ENCODE measurements at places on chromosomes 1 and 21.
A peak's percentile ranks its signal among the peaks of the same experiment; 100 is the strongest.

DNA sequence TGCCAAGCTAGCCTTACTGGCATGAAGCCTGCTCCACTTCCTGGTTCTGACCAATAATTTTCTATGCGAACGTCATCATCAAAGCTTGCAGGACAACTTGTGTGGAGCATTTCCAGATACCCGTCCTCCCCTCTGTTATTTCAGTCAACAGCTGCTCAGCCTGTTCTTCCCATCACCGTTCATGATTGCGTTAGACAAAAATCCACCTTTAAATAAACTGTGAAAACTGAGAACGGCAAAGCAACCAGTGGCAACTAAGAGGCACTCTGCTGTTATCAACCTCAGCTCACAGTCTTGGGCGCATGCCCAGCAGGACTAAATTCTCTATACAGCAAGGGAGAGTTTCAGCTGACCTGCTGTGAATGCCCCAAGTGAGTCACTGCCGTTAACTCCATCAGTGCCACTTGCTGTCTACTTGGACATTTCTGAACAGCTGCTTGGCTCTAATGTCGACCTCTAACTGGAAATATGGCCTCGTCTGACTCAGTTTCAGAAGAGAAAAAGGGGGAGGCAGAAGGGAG, 207.4 kb upstream of the RUNX1 start:
- DNase-seq: peak; percentile 90

- DNase-seq: no peak
These were observed 22.4 kb upstream of the EPS15 start for GRCh38 chr1:51541313-51542050.

- no peak for DNase-seq
These were observed 3.6 kb upstream of the RSPH1 start for GRCh38 chr21:42499444-42500112.

- DNase-seq: no peak
These were observed 388.4 kb downstream of the DISC1 start for GRCh38 chr1:232014941-232015340.

DNA sequence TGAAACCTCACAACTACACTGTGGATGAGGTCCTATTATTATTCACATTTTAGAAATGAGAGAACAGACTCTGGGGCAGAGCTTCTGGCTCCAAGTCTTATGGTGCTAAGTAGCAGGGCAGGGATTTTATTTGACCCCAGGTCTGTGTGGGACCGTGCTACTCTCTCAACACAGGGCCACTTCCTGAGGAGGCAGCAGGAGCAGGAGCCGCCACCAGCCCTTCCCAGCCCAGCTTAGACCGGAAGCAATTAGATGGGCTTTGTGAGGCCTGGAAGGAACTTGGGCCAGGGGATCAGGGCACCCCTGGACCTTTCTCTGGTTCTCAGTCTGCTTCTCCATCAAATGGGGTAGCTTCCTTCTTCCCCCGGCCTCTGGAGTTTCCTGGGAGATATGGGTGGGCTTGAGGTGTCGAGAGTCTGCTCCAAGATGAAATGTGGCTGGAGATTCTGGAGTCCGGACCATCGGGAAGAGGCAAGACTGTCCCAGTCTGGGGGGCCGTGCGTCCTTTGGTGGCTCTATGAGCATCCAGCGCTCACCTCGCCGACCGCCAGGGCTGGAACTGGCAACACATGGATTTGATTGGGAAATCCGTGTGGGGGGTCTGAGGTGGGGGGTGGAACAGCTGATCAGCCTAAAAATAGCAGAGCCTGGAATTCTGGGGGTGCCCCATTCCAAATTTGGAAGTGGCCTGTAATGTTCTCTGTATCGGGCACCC, 136.8 kb downstream of the FOXD2 start:
- no peak for DNase-seq

GRCh38 chr1:212979340-212980122, 29.2 kb downstream of the VASH2 start:
- no peak for DNase-seq

GRCh38 chr21:36744560-36745231, 45.8 kb downstream of the SIM2 start:
- no peak for DNase-seq

- no peak for DNase-seq
These were observed 9.8 kb downstream of the ATP8B2 start for GRCh38 chr1:154335025-154335714.

GRCh38 chr1:160357286-160358002, 9.4 kb upstream of the NHLH1 start:
- DNase-seq: no peak

DNA sequence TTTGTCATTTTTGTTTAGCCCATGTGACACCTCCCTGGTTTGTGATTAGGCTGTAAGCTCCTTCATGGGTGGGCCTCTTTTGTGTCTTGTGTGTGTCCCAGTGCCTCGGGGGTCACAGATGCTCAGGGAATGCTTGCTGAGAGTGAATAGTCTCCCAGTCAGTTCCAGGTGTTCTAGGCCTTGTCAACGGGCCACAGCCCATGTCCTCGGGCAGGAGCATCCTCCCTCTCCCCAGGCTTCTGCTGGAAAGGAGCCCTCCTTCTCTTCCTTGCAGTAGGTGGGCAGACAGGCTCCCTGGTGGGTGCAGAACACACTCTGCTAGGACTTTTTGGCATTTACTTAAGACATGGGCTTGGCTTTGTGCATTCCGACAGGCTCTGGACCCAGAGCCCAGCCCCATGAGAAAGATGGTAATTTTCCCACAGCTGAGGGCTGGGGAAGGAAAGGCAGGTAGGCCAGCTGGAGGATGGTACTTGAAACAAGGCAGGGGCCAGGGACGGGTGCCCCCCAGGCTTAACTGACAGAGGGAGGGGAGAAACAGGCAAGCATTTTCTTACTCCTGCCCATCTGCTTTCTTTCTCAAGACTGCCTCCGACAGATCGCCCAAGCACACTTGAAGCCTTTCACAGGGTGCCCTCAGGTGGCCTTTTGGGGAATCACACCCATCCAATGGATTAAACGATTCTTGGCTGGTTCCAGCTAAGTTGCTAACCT, 7.1 kb upstream of the CPLANE2 start:
- no peak for DNase-seq

DNA sequence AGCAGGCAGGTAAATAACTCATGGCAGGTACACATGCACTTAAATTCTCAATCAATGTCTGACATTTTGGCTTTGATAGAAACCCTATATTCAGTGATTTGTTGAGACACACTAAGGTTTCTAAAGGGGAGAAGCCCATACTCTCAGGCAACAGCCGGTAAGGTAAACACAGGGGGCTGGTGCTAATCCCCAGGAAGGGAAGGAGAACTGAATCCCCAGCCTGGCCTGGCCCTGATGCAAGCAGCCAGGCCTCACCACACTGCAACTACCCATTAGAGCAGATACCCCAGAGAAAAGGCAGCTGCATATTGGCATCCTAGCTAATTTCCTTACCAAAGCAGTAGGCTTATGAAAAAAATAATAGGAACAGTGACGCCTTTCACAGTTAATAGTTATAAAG, 116.5 kb upstream of the LRRC7 start:
- no peak for DNase-seq

- no peak for DNase-seq
These were observed 126.5 kb downstream of the CRYAA start for GRCh38 chr21:43295066-43295958.

DNA sequence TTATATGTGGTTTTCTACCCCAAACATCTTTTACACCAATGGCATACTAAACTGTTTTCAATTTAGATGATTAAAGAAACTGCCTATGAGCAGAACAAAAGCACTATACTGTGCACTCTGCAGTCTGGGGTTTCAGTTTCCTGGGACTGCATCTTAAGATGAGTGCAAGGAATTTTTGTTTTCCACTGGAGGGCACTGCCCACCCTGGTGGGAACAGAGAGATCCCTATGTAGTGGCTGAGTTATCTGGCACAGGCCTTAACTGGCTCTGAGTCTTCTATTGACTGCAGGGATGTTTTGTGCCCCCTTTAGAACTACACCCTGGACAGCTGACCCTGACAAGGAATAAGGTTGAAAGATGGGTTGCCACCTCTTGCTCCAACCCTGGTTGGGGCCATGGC, 12.0 kb downstream of the PROK1 start:
- no peak for DNase-seq

GRCh38 chr1:202201266-202201665, 7.7 kb downstream of the LGR6 start:
- no peak for DNase-seq

GRCh38 chr21:42366292-42367010, at the start of gene TFF1:
TSS of gene TFF1 (minus strand) at chr21:42366535. CDS start at chr21:42366495, 40 bp downstream.
- no peak for DNase-seq

DNA sequence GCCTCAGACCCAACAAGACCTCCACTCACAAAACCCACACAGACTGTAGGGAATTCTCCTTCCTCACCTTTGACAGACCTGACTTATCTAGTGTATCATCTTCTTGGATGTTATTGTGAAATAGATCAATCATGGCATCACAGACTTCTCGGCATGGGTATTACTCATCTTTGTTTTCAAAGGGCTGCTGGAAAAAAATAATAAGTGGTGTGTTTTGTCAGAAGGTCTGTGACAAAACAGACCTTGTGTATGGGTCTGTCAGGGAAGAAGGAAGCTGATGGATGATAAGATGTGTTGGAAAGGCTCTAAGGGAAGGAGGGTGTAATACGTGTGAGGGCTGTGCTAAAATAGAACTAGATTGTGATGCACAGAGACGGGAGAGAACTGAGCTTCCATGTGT, 13.9 kb upstream of the S100A7 start:
- DNase-seq: no peak

- no peak for DNase-seq
These were observed 9.8 kb upstream of the TSPAN2 start for GRCh38 chr1:115098979-115099692.

DNA sequence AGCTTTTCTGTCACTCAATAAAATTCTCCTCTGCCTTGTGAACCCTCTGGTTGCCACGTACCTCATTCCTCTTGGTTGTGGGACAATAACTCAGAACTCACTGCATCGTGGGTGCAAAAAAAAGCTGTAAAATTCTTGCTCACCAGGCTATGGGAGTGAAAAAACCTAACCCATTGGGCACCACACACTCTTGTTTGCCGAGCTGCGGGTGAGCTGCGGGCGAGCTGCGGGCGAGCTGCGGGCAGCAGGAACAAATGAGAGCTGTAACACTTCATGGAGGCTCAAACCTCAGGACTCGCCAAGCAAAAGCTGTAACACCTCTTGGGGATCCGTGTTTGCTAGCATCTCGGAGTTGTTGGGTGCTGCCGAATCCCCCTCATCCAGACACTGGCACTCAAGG, 641.3 kb upstream of the CHRM3 start:
- DNase-seq: no peak

- no peak for DNase-seq
These were observed 134.4 kb downstream of the S1PR1 start for GRCh38 chr1:101371259-101371658.

GRCh38 chr1:205061227-205061626, 18.2 kb downstream of the CNTN2 start:
- DNase-seq: no peak

DNA sequence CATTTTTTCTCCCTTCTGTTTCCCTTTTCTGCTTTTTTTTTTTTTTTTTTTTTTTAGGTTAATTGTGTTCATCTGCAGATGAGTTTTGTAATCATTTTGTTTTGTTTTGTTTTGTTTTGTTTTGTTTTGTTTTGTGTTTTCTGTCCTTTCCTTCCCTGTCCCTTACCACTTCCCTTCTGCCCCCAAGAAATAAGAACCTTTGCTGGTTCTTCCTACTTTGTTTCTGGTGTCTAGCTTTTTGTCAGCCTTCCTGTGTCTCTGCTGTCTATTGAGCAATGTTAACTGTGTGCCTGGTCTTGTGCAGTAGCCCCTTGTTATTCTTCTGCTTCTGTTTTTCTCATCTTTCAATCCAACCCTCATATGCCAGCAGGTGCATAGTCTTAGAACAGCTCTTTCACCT, 46.0 kb downstream of the MPZL1 start:
- DNase-seq: no peak

DNA sequence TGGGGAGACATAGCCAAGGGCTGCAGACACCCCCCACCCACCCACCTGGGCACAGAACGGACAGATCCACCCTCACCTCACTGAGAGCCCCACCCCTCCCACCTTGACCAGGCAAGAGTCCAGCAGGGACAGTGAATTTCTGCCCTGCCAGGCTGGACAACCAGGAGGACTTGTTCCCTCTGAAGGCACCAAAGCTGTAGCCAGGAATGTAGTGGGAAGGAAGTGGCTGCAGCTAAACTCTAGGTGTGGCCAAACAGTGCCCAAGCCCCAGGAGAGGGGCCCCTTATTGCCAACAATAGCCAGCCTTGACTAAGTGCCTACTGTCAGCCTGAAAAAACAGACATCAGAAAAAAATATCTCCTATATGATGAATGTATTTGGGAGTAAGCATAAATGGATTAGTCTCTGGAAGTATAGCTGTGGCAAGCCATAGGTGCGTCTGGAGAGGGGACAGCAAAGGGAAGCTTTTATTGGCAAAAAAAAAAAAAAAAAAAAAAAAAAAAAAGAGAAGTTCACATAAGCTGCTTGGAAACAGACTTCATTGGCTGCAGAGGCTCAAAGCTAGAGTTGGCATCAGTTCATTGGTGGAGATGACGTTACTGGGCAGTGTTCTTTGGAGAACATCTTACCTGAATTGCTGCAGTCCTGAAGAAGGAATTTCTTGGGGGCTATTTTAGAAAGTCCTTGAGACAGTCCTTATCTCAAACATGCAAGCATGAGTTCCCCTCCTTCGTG, 64.1 kb upstream of the TMEM51 start:
- no peak for DNase-seq

- DNase-seq: no peak
These were observed 23.6 kb downstream of the PTPRU start for GRCh38 chr1:29259802-29260441.

DNA sequence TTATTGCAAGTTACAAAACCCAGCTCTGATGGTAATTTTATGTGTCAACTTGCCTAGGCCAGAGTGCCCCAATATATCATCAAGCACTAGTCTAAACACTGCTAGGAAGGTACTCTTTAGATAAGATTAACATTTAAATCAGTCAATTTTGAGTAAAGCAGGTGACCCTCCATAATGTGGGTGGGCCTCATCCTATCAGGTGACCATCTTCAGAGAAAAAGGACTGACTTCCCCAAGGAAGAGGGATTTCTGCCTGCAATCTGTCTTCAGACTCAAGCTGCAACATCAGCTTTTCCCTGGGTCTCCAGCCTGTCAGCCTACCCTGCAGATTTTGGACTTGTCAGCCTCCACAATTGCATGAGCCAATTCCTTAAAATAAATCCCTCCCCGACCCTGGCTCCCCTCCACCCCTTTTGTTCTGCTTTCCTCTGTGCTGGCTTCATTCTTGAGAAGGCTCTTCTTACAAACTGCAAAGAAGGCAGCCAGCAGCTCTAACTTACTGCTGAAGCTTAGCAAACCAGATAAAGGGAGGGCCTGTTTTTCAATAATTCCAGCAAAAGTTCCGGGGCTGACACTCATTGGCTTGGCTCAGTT, 56.4 kb upstream of the RUNX3 start:
- DNase-seq: no peak

- DNase-seq: no peak
These were observed 49.7 kb upstream of the HMGB4 start for GRCh38 chr1:33814166-33814565.

- no peak for DNase-seq
These were observed 10.5 kb downstream of the CITED4 start for GRCh38 chr1:40851643-40852042.

Data from vagina (tissue), 2 donors.